ENCODE measurements at places on chromosomes 16 and 17.
A peak's percentile ranks its signal among the peaks of the same experiment; 100 is the strongest.

- no peak for DNase-seq
Observed at GRCh38 chr17:79406316-79406715, 204.5 kb downstream of the RBFOX3 start.

DNA sequence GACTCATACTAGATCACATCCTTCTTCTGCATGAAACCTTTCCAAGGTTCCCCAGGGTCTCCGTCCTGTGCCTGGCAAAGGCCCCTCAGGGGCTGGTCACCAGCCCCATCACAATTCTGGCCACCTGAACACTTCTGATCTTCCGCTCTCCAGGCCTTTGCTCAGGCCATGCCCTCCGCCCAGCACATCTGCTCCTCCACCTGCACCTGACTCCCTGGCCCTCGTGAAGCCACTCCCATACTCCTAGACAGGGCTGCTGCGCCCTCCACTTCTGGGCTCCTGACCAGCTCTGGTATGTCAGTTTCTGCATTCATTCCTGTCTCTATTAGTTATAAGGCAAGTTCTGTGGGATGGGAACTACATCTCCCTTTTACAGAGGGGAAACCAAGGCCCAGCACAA is 1.9 kb upstream of the MYL11 start:
- no peak for DNase-seq

- no peak for DNase-seq
Observed at GRCh38 chr16:57089406-57089805, 3.0 kb upstream of the CPNE2 start.

DNA sequence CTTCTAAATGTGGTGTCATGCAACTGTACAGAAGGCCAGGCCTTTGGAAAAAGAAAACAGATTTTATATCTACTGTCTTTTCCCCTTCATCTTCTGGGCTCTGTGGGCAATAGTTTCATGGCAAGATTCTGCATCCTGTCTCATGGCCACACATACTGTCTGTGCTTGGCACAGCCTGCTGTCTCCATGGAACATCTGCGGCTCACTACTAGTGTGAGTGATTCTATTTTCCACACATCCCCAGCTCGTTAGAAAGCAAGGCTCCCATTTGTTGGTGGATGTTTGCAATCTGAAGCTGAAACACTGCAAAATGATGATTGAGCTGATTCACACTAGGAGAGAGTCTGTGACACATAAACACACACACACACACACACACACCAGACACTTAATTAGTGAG is 32.4 kb downstream of the CACNG3 start:
- no peak for DNase-seq

- DNase-seq, result no peak
Observed at GRCh38 chr17:79926142-79926604, 86.9 kb upstream of the CBX4 start.

GRCh38 chr17:4492721-4493561 is 5.7 kb upstream of the SPNS2 start:
- DNase-seq, result peak; percentile 29

- DNase-seq, result no peak
Observed at GRCh38 chr16:13672196-13672595, 247.8 kb upstream of the ERCC4 start.

- DNase-seq, result no peak
Observed at GRCh38 chr17:1852327-1852726, 22.5 kb downstream of the RPA1 start.

GRCh38 chr16:49593424-49594040 is 219.9 kb downstream of the C16orf78 start:
- no peak for DNase-seq

GRCh38 chr16:51268237-51268636 is 117.2 kb upstream of the SALL1 start:
- no peak for DNase-seq

DNA sequence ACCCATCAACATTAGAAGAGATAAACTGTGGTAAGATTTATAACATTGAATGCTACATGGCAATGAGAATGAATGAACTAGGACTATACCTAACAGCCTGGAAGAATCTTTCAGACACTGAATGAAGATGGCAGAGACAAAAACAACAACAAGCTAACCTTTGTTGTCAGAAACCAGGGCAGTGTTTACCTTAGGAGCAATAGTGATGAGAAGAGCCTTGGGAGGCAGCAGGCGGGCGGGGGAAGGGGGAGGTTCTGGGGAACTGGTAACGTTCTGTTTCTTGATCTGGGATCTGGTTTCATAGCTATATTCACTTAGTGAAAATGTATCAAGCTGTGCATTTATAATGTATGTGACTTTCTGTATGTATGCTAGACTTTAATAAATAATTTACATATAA is 139.0 kb upstream of the TNRC6C start:
- DNase-seq, result no peak

DNA sequence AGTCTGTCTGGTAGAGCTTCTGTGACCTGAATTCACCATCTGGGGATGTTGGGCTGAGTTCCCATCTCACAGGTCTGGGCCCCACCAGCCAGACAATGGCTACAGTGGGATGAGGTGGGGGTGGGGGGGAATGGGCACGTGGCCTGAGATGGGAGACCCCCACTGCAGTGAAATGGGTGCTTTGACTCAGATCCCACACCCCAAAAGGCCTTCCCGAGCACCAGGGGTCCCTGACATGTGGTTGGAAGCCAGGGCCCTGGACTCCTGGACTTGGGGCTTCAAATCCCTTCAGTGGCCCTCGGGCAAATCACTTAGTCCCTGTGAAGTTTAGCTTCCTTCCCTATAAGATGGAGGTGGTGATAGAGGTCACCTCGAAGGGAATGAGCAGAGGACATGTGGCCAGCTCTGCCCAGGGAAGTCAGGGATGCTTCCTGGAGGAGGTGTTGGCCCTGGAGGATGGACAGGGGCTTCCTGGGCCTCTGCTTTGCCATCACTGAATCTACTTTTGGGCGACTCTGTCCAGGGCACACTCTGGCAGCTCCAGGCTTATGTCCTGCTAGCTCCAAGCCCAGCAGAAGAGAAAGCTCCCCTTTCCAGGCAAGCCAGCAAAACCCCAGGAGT is 218.1 kb downstream of the KATNIP start:
- DNase-seq, result no peak

DNA sequence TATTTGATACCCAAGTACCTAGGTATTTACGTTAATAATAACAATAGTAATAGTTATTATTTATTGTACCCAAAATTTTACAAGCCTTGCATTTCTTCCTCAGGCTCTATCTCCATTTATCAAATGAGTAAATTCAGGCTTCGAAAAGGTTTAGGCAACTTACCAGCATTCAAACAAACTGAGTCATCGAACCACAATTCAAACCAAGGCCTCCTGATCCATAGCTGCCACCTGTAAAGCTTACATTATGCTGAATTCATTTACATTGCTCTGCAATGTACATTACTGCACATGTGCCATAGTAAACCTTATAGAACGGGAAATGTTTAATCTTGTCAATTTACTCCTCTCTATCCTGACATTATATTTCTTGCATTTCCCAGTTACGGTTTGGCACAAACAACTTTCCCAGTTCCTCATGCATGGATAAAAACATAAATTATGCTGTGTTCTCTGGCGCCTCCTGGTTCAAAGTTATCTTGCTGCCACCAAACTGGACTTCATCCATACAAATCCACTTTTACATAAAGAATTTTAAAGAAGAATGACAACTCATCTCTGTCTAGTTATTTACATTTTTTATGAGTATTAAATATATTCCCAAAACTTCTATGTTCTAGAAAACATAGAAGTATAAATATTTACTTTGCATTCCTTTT is 360.6 kb upstream of the SOX9 start:
- DNase-seq, result no peak

- no peak for DNase-seq
Observed at GRCh38 chr17:29070308-29070707, 27.4 kb downstream of the PIPOX start.

- DNase-seq, result peak; percentile 100
Observed at GRCh38 chr17:66275651-66276050, 26.8 kb upstream of the PRKCA start.

DNA sequence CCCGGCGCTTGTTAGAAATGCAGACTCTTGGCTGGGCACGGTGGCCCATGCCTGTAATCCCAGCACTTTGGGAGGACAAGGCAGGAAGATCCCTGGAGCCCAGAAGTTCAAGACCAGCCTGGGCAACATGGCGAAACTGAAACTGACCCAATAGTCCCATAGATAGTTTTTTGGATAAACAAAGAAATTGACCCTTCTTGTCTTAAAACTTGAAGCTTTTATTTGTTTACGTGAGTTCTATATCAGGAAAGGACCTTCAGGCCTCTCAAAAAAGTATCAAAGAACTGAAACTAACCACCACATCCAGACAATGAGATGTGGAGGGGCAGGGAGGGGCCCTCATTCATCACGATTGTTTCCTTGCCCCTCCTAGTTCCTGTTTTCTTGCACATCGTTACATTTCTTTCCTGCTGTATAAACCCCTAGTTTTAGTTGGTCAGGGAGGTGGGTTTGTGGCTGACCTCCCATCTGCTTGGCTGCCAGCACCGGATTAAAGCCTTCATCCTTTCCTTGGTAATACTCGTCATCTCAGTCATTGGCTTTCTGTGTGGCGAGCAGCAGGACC is 29.9 kb upstream of the PRM1 start:
- DNase-seq, result no peak

- no peak for DNase-seq
Observed at GRCh38 chr16:88910284-88911135, 44.0 kb upstream of the PABPN1L start.

- DNase-seq, result no peak
Observed at GRCh38 chr16:1322407-1322806, 11.0 kb upstream of the BAIAP3 start.

GRCh38 chr17:4980644-4981216 is 6.7 kb downstream of the CAMTA2 start:
- DNase-seq, result peak; percentile 65

DNA sequence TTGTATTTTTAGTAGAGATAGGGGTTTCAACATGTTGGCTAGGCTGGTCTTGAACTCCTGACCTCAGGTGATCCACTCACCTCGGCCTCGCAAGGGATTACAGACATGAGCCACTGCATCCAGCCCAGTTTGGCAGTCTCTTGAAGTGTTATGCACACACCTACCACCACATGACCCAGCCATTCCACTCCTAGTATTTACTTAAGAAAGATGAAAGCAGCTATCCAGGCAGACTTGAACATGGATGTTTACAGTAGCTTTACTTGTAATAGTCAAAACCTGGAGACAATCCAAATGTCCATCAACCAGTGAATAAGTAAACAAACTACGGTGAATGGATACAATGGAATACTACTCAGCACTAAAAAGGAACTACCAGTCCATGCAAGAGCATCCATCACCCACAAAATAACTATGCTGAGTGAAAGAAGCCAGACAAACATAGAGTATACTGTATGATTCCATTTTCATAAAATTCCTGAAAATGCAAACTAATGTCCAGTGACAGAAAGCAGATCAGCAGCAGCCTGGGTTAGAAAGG is 37.8 kb upstream of the RASD1 start:
- no peak for DNase-seq

- no peak for DNase-seq
Observed at GRCh38 chr17:13197586-13197985, 179.8 kb upstream of the ELAC2 start.

DNA sequence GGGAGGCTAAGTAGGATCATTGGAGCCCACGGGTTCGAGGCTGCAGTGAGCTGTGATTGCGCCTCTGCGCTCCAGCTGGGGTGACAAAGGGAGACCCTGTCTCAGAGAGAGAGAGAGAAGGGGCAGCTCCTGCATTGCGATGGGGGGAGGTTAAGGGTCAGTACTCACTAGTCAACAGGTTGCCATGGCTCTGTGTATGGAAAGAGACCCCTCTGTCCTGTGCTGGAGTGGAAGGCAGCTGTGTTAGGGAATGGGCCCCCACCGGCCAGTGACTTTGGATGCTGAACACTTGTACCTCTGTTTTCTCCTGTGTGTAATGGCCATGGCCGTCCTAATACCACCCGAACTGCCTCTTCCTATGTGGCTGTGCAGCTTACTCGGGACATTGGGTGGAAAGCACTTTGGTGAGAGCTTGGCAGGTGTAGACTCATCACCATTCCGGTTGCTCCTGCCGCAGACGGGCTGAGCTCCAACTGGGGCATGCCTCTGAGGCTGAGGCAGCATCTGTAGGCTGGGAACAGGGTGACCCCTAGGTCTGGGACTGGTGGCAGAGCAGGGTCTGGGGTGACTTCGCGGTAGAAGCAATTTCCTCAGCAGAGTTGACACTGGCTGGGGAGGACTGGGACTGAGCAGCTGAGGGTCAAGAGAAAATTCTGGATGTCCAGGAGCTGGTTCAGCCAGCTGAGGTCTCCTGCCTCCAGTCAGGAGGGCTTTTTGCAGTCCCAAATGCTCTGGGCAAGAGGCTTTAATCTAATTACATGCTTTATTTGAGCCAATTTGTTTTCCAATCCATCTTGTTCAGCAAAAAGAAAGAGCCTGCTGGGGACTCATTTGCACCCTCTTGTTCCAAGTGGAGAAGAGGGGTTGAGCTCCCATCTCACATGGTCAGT is 184.5 kb downstream of the NTN1 start:
- no peak for DNase-seq

DNA sequence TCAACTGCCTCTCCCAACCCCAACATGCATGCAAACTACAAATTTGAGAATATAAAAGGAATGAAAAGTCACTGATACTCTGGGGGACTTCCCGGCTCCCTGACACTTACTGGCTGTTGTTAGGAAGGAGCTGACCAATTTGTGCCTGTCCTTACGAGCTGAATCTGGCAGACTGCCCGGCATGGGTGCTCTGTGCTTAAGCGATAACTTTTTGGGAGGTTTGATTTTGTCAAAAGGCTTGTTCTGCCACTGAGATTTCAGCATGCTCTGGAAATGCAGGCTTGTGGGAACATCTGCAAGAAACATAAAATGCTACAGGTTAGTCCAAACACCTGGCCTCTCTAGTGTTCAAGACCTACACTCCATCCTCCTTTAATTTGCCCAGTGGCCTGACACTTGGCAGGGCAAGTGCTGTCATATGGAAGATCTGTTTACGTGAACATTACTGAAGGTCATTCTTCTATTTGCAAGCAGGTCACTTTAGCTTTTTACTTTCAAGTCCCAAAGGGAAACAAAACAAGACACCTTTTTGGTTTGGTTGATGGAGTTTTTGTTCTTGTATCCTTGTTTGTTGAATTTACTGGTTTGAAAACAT is 40.6 kb downstream of the STH start:
- DNase-seq, result no peak

DNA sequence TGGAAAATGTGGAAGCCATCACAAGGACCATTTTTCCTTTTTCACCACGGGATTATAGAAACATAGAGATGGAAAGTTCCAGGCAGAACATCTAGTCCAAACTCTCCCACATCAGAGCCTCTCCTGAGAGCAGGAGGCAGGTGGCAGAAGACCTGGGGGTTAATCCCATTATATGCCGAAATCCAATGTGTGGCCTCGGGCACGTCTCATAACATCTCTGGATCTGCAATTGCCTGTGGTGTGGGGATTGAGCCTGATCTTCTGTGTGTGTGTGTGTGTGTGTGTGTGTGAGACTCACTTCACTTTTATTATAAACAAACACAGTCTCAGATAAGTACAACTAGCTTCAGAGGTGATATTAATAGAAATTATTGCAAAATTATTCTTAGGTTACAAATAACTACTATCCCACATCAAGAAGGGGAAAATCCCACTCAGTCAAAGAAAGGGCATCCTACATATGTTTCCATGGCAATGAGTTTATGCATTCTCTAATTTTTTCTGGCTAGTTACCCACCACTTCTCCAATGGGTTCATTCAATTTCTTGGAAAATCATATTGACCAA is 199.1 kb downstream of the FOXL1 start:
- DNase-seq, result no peak

- no peak for DNase-seq
Observed at GRCh38 chr16:9965079-9965478, 217.1 kb downstream of the GRIN2A start.
